Islet precursor cell (in vitro differentiated cells): ENCODE measurements at places on chromosomes 12 and 14.

DNA sequence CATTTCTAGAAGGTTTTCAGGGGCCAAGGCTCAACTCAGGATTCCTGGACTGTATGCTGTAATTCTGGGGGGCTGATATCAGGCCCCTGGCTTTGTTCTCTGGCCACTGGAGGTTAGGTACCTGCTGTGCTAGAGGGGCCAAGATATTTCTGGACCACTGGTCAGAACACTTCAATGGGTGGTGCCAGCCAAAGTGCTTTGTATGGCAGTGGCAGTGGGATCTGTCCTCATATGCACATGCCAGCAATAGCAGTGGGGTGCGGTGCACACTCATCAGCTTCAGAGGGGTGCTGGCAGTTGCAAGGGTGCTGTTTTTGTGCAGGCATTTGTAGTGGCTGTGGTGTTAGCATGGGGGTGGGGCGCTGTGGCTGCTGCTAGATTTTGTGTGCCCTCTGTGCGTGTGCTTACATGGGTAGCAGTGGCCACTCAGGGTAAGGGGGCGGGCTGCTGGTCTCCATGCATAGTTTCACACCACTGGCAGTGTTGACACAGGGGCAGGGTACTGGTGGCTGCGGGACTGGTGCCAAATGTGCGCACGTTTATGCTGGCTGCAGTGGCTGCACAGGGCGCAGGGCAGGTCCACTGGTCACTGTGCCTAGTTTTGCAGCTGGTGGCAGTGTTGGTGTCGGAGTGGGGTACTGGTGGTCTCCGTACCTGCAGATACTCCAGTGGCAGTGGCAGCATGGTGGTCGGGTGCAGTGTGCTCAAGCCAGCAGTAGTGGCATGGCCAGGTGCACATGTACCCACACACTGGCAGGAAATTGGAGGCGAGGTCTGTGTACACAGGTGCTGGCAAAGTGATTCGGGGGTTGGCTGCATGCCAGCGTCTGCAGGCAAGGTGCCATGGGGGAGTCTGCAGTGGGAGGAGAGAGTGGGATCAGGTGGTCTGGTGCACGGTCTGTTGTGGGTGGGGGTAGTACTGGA, 12.6 kb downstream of the NOPCHAP1 start:
- no peak for DNase-seq

DNA sequence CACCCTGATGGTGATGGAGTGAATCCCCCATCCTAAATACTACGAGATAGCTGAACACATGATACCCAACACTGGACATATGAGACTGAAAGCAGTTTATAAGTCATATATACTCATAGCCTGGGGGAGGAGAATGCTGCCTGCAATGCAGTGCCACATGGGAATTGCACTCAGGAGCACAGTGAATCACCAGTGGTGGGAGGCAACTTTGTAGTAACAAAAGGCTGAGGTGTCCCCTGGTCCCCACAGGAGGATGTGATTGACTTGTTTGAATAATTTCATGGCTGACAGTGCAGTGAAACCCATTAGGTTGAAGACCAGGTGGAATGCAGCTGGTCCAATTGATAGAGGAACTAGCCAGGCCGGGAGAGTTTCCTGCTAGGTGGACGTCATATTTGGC, 20.2 kb downstream of the CCDC38 start:
- DNase-seq = no peak

- DNase-seq = no peak
These were observed 91.7 kb upstream of the SFSWAP start for GRCh38 chr12:131619106-131619642.

DNA sequence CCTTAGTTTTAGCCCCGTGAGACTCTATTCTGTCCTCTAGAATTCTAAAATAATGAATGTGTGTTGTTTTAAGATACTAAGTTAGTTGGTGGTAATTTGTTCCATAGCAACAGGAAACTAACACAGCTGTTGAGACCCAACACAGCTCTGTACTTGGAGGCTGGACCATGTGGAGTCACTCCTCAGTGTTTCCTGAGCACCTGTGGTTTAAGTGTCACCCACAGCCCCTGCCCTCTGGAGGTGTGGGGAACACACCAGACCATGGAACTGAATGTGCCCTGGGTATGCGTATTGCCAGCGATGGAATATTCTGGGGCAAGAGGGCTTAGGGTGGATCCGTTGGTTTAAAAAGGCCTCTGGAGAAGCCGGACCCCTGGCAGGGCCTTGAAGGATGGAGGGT, 16.6 kb upstream of the GPR68 start:
- DNase-seq = no peak

DNA sequence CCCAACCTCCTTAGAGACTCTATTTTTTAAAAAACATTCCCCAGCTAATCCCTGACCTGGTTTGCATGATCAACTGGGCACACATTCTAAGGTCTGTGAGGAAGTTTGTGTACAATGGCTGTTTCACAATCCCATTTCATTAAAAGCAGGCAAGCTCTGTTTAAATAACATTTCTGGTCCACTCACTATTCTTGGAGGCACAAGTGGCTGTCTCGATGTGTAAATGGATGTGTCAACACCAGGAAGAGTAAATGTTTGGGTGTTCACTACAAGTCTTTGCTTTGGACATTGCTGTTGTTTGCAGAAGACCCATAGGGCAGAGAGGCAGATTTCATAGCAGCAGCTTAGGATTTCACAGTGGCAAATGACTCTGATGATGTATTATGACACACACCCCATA, 98.3 kb downstream of the PDZRN4 start:
- no peak for DNase-seq

GRCh38 chr12:42987216-42987650, 397.7 kb upstream of the PRICKLE1 start:
- peak; percentile 67 for DNase-seq

GRCh38 chr12:690466-690865, 27.2 kb upstream of the NINJ2 start:
- no peak for DNase-seq

- peak; percentile 75 for DNase-seq
These were observed 20.5 kb downstream of the TTC7B start for GRCh38 chr14:90795744-90796143.

- DNase-seq = peak; percentile 15
These were observed 235.5 kb upstream of the NOS1 start for GRCh38 chr12:117596968-117597367.

DNA sequence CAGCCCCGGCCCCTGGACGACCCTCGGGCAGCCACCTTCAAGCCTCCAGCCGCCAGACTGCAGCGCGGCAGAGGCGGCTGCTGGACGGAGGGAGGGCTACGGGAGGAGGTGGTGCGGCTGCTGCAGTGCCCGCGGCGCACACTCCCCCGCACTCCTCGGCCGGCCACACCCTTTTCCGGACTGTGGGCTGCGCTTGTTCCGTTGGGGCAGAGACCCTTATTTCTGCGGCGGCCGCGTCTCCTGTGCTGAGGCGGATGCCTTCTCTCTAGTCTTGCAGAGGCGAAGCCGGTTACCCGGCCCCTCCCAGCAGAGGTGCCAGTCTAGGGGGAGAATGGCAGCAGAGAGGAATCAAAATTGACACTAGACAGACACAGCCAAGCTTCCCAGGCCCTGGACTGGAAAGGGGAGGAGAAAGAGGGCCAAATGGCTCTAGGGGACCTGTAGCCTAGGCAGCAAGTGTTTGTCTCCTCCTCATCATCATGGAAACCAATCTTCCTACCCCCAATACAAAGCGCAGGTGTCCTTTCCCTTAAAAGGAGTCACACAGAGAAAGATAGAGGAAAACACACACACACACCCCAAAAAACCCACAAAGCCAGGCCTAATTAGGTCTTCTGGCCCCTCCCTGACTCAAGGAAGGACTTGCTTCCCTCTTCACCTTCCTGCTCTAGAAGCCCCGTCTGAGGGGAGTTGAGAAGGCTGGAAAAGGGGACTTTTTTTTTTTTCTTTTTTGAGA, 1.3 kb downstream of the ESYT1 start:
- DNase-seq = peak; percentile 92

DNA sequence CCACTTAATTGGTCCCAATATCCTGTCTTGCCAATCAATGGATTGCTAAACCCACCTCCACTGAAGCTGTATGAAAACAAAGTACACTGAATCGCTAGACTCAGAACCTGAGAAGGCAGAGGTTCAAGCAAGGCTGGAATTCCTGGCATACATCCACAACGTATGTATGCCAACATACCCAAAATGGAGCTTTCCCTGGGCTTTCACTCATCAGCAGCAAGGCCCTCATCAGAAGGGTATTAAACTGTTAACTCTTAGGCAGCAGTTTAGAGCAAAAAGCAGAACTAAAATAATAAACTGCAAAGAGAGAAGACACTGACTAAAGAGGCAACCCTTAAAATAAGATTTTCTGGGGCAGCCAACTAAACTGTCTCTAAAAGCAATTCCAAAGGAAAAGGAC, 13.6 kb downstream of the MED13L start:
- no peak for DNase-seq

DNA sequence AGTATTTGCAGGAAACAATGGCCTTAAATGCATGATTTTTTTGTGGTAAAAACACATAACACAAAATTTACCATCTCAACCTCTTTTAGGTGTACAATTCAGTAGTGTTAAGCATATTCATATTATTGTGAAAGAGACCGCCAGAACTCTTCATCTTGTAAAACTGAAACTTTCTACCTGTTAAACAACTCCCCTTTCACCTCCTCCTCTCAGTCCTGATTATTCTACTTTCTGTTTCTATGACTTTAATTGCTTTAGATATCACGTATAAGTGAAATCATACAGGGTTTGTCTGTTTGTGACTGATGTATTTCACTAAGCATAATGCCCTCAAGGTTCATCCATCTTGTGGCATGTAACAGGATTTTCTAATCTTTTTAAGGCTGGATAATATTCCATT, 353.4 kb downstream of the ADAMTS20 start:
- DNase-seq = no peak

- no peak for DNase-seq
These were observed 1.9 kb upstream of the GTF2A1 start for GRCh38 chr14:81222691-81223090.

GRCh38 chr14:24013654-24014514, 25.2 kb downstream of the DHRS4L2 start:
- peak; percentile 67 for DNase-seq

DNA sequence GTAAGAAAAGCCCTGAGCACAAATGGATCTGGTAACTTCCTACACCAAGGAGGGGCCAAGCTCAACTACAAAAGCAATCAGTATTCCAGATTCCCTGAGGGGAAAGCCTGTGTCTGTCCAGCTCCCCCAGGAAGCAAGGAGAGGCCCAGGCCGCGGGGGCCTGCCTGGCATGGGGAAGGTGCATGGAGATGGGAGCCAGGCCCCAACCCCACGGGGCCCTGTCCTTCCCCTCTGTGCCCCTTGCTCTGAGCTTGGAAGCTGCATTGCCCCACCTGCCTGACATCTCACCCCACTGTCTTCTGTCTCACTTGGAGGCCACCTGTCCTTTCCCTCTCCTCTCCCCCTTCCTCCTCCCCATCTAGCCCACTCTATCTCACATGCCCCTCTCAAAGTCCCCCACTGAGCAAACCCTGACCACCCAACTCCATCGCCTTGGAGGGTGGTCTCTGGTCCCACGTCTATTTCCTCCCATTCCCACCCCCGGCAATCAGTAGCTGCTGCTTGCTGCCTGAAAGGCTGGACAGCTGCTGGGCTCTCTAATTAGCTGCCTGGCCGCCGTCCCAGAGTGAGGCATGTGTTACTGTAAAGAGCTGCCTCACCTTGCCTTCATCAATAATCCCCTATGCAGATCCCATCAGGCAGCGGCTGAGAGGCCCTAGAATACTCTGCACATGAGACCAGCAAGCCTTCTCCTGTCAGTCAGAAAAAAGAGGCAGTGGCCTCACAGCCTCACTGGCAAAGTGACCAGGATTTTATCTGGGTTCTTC, 3.4 kb upstream of the TMEM229B start:
- DNase-seq = peak; percentile 83

GRCh38 chr12:103771466-103771865, 69.6 kb downstream of the NT5DC3 start:
- peak; percentile 92 for DNase-seq

- no peak for DNase-seq
These were observed 7.9 kb upstream of the FBRSL1 start for GRCh38 chr12:132481771-132482745.

GRCh38 chr12:68809190-68810026, 1.4 kb downstream of the MDM2 start:
- no peak for DNase-seq

DNA sequence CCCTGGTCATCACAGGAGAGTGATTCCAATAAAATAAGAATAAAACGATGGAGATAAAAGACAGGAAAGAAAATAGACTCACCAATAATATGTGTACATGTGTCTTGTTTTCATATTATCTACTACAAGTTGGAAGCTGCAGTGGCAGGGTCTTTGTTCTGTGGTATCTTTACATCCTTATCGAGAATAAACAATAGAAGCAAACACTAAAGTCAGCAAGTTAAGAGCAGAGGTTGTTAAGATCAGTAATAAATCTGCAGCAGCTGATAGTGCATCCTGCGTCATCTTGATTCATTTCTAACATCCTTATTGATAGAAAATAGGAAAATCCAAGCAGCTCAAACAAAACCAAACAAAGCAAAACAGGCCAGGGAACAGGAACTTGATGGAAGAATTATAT, 107.4 kb downstream of the RPS29 start:
- DNase-seq = no peak

DNA sequence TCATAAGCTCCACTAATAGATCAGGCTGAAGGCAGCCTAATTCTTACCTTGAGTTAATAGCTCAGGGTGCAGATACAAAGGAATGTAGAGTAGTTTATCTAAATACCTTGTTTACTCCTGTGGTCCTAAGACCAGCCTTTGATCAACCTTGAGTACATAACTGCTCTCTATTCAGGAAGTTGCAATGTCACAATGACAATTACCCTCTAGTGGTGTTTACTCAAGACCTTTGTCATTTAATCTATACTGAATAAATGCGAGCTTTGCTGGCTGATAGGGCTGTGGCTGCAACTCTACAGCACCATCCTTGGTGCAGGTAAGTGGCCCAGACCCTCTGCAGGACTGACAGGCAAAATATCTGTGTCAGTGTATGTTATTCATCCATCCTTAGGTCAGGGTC, 282.7 kb downstream of the ATXN7L3B start:
- no peak for DNase-seq

- no peak for DNase-seq
These were observed 21.9 kb downstream of the PTPRB start for GRCh38 chr12:70615174-70615866.

GRCh38 chr14:99660006-99660566, 15.2 kb downstream of the HHIPL1 start:
- DNase-seq = no peak

- no peak for DNase-seq
These were observed 27.3 kb downstream of the RILPL1 start for GRCh38 chr12:123506059-123506842.

- peak; percentile 95 for DNase-seq
These were observed 2.1 kb upstream of the INHBE start for GRCh38 chr12:57452937-57453509.

GRCh38 chr14:92412912-92413311, 89.9 kb downstream of the SLC24A4 start:
- no peak for DNase-seq

DNA sequence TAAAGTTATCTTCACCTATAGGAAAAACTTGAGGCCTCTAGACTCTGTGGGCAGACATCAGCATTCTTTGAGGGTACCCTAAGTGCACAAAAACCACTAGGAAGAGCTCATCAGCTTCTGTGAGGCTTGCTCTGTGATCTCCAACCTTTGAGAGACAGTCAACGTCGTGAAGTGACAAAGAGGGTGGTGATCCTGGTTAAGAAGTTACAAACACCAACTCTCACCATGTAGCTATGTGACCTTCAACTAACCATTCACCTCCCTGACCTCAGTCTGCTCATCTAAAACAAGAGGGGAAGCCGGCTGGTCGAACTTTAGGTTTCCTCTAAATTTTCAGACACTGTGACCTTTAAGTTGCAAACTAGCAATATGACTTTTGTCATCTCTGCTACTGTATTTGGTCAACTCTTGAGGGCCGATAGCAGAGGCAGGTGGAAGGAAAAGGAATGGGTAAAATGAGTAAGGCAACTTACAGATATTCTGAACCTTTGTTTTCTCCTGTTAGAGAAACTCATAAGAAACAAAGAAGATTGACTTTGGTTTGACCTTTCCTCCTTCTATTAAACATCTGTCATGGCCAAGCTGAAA, 103.2 kb upstream of the PARP11 start:
- DNase-seq = peak; percentile 50
